C1 segment of cervical spinal cord (tissue), 14 donors: ENCODE measurements at places on chromosomes 4 and X.

GRCh38 chrX:22712942-22713341 is 286.8 kb upstream of the DDX53 start:
- no peak for DNase-seq

- no peak for DNase-seq
These were observed 31.6 kb downstream of the CD40LG start for GRCh38 chrX:136679531-136679930.

GRCh38 chr4:20166544-20166943 is 85.2 kb upstream of the SLIT2 start:
- no peak for DNase-seq

DNA sequence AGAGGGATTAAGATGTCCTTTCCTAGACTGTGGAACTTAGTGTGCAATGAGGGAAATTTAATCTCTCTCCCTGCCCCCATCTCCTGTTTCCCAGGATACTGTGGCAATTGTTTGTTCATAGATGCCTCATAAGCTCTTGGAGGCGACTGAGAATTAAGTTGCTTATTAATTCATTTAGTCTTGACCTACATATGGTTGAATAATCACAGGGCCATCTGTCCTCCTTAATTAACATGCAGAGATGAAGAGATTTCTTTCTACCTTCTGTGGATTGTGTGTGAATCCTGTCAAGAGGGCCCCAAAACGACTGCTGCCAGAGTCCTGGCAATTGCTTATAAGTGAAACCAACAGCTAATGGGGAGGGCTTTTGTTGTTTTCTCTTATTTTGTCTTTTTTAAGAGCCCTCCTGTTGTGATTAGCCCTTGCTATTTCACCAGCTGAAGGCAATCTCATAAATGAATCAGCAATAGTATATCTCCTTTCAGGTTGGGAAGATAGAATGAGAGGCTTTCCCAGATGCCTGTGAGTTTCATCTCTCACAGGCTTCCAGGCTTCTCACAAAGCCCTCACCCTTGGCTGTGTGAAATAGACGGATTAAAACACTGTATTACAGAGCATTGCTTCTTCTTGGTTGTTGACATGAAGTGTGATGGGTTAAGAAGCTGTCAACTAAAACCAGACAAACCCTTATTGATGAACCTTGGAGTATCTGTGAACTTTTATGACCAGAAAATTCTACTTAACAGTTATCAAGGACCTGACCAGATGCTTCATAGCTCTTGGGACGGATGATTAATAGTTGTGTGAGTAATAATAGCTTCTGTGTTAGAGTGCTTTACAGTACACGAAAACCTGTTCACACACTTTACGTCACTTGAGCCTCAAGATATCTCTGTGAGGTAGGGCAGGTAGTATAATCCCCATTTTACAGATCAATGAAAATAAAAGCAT is 58.5 kb downstream of the PGRMC2 start:
- no peak for DNase-seq

DNA sequence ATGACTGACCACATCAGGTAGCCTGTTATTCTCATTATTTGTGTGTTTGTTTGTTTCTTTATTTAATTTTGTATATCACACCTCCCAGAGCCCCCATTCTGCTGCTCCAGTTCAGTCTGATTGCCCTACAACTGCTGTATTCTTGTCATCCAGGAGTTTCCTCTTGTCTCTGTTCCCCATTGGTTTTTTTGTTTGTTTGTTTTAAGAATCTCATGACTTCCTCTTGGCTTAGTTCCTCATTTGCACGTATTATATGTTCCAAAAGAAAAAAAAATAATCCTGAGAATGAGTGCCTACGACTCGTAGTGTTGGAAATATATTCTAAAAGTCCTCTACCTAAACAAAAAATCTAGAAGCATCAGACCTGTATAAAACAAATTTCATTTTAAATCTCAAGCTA is 142.3 kb upstream of the SLIT2 start:
- DNase-seq, result no peak

- no peak for DNase-seq
These were observed 8.7 kb upstream of the TADA2B start for GRCh38 chr4:7034262-7035081.

GRCh38 chrX:130625386-130625785 is 223.6 kb downstream of the RBMX2 start:
- no peak for DNase-seq

- DNase-seq, result no peak
These were observed 36.3 kb upstream of the GRPR start for GRCh38 chrX:16087076-16087475.

GRCh38 chr4:94757192-94758140 is at the start of gene BMPR1B:
TSS of gene BMPR1B (plus strand) at chr4:94757955. CDS start at chr4:95104425, 346,470 bp downstream.
- no peak for DNase-seq

DNA sequence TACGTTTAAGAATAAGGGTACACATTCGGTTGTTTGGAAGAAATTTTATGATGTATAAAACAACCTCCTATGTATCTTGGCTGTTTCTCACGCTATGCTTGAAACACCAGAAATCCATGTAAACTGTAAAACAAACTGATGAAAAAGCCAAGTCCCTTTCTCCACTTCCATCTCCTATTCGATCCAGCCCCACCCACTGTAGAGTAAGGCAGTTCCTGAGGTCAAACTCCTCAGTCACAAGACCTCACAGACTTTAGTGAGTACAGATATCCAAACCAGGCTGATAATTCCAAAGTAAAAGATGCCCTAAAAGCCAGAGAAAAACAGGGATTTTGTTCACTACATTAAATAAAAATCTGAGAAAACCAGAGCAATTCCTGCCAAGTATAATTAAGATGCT is 45.6 kb downstream of the ARHGEF38 start:
- no peak for DNase-seq

DNA sequence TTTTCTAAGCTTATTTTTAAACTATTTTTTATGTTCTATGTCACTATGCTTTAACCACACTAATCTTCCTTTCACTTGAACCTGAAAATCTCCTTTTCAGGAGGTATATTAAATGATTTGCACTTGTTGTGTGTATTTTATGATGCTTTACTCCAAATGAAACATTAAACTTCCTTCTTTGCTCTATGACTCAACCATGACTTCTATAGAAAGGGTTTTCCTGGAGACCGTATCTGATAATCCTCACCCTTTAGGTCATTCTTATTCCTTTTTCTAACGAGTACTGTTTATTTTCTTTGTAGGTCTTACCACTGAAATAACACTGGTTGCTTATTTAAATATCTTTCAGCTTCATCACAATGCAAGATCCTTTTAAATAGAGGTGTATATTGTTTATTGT is 1163.2 kb downstream of the PCDH18 start:
- no peak for DNase-seq

DNA sequence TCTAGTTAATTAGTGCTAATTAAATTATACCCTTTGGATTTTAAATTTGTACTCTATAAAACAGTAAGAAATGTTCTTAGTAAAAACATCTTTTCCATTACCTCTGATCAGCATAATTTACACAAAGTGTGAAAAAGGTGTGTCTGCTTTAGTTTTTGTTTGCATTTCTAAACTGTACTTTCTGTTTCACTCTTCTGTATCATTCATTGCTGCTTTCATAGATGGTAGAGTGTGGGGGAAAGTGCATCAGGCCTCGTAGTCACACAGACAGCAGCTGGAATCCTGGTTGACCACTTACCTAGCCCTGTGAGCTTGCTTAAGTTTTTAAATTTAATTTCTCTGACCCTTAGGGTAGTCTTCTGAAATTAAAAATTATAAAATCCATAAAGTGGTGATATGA is 275.4 kb upstream of the PITX2 start:
- DNase-seq, result no peak

GRCh38 chr4:33411182-33411581 is 2691.0 kb downstream of the PCDH7 start:
- no peak for DNase-seq

DNA sequence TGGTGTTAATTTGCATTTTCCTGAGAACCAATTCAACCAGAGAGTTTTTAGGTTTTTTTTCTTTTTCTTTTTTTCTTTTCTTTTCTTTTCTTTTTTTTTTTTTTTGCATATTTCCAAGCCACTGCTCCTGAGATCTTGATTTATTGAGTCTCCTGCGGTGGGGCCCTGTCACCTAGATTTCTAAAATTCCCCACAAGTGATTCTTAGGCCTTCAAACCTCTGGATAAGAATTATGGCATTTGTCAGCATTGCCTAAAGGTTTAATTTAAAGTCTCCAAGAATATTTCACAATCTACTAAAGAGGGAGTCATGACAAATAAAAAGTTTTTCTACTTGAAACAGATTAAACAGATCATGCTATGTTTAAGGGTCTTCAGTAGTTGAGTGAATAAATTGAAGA is 84.9 kb downstream of the GAB1 start:
- DNase-seq, result no peak

DNA sequence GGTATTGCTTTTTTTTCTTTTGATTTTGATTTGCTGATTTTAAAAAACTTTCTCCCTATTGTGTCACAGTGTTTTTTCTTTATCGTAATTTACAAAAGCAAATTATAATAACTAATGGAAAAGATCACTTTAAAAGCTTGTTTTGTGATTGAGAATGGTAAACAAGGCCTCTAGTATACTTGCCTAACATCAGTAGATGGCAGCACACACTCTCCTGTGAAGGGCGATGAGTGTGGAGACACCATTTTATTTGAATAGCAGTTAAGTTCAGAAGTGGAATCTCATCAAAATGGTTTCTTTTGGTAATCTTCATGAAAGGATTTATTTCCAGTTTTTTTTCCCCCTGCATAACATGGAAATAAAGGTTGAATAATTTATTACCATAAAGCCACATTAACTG is 72.3 kb downstream of the PAK3 start:
- no peak for DNase-seq

GRCh38 chr4:181982856-181983255 is 260.3 kb upstream of the TENM3 start:
- DNase-seq, result no peak

- no peak for DNase-seq
These were observed 1.3 kb upstream of the PDHA1 start for GRCh38 chrX:19342331-19342906.

DNA sequence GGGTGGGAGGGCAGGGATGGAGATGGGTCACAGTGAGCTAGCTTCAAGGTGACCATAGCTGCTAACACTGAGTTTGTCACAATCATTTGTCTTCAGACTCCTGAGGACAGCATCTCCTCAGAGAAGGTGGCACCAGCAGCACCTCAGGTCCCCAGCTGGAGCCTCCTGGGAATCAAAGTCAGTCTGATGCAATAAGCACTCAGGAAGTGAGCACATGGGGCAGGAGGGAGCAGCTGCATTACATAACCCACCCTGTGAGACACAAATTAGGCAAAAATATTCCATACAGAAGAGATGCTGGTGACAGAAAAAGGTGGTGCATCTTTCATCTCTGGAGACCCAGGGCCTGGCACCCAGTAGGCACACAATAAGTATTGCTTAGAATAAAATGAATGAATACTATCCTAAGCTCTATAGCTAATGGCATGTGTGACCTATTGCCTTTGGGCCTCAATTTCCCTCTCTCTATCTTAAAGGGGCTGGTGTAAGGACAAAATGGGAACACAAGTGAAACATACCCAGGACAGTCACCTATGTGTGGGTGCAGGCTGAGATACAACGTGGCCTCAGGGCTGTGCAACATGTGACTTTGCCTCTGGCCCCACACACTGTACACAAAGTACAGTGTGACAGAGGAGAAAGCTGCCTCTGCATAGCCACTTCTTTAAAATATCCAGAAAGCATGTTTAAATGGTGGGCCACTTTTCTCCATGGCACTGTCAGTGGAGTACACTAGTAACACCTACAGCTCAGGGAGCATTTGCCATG is 37.1 kb downstream of the SLC39A8 start:
- no peak for DNase-seq

- DNase-seq, result no peak
These were observed 41.1 kb downstream of the FRMD7 start for GRCh38 chrX:132086672-132087071.

DNA sequence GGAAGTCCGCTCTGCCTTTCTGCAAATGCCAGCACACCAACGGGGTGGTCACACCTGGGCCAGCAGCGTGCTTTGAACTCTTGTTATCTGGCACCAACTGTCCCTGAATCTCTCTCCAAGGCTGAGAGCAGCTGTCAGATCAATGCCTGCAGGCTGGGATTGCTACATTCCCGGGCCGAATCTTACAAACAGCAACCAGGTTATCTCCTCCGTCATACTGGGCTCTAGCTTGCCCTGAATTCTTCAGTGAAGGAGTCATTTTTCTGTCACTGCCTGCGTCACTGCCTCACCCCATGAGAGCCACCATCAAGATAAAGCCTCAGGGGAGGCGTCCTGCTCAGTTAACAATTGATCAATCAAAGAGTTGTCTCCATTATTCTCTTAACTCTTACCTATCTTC is 329.4 kb upstream of the PPARGC1A start:
- no peak for DNase-seq

DNA sequence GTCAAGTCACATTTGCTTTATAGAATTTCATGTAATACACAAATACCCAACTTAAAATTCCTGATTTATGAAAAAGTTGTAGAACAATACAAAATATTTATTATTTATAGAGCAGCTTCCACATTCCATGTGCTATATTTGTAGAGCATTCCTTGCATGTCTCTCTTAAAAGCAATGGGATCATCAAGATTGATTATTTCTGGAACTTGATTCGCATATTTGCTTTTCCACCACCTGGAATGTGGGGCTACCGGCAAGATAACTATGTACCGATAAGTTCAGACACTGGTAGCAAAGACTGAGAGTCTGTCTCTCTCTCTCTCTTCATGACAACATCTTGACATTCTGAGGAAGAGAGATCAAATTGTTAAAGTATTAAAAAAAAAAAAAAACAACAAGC is 59.3 kb downstream of the MAPK10 start:
- no peak for DNase-seq

GRCh38 chr4:153809916-153810810 is 21.3 kb upstream of the SFRP2 start:
- no peak for DNase-seq

DNA sequence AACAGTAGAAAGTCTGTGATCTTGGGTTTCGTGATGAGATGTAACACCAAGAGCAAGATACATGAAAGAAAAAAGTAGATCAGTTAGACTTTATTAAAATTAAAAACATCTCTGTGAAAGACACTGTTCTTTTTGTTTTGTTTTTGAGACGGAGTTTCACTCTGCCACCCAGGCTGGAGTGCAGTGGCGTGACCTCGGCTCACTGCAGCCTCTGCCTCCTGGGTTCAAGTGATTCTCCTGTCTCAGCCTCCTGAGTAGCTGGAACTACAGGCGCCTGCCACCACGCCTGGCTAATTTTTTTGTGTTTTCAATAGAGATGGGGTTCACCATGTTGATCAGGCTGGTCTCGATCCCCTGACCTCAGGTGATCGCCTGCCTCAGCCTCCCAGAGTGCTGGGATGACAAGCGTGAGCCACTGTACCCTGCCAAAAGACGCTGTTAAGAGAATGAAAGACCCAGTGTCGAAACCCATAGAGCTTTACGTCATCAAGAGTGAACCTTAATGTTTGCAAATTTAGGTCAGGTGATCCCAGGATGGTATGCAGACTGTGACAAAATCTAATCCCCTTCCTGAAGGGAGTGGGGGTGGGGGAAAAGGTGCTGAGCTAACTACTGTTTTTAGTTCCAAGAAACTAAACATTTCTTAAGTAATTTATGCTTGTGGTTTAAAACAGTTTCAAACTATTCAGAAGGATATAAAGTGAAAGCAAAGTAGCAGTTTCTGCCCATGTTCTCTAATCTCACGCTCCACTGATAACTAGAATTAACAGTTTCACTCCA is 8.0 kb downstream of the OFD1 start:
- no peak for DNase-seq

- DNase-seq, result no peak
These were observed 25.0 kb upstream of the SHROOM4 start for GRCh38 chrX:50838820-50839600.

GRCh38 chr4:42482516-42483327 is 85.4 kb downstream of the SHISA3 start:
- no peak for DNase-seq
